Fibroblast of the conjunctiva (primary cell): ENCODE measurements at places on chromosomes 7 and 10.
A peak's percentile ranks its signal among the peaks of the same experiment; 100 is the strongest.

DNA sequence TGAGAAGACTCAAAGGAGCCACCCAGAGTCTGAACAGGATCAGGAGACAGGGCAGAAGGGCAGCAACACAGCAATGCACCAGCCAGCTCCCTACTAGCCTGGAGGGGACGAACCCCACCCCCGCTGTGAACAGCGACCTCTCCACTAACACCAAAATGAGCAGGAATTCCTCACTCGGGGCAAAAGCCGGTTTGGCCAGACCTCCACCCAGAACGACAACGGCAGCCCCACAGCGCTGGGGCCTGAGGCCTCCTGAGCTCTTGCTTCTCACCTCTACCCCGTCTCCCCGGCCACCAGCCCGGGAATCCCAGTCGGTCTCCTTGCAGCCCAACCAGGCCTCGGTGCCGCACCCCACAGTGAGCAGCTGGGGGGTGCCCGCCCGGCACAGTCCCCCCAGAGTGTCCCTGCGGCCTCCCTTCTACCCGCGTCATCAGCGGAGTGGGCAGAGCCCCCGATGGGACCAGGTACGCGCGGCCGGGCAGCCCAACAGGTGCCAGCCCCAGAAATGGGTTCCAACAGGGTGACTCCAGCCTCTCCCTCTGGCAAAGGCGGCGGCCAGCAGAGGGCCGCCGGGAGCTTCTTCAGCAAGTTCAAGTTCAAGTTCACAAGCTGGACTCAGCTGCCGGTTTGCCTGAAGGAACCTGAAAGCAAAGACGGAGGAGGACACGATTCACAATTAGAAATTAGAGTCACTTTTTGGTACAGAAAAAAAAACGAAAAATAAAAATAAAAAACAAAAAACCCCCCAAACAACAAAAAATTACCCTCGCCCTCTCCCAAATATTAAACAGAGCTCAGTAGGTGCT, 129.0 kb downstream of the MARCHF5 start:
- DNase-seq, result peak; percentile 16

DNA sequence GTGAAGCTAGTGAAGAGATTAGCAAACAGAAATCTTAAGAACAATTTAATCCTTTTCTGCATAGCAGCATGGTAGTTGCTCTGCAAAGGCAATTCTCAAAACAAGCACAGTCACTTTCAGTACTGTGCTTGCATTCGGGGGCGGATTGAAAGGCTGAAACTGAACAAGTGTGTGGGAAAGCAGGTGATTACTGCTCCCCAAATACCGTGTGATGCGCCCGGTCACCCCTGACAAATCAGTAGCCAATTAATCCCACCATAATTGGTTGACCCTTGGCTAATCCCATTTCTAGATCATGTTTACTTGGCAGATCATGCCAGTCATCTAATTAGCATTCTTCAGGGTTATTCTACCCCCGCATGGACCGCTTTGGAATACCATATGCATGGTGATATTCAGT, 76.5 kb upstream of the ADRB1 start:
- no peak for DNase-seq

GRCh38 chr7:50397320-50397970, 52.7 kb downstream of the FIGNL1 start:
- no peak for DNase-seq

GRCh38 chr7:130732980-130733930, 752 bp downstream of the KLF14 start:
- no peak for DNase-seq

GRCh38 chr10:46226232-46226631, 60.6 kb upstream of the ANTXRL start:
- DNase-seq, result no peak

- DNase-seq, result no peak
Measured at GRCh38 chr7:45606050-45606449, 31.9 kb downstream of the ADCY1 start.

- DNase-seq, result no peak
Measured at GRCh38 chr7:157459966-157460365, 123.2 kb downstream of the DNAJB6 start.

DNA sequence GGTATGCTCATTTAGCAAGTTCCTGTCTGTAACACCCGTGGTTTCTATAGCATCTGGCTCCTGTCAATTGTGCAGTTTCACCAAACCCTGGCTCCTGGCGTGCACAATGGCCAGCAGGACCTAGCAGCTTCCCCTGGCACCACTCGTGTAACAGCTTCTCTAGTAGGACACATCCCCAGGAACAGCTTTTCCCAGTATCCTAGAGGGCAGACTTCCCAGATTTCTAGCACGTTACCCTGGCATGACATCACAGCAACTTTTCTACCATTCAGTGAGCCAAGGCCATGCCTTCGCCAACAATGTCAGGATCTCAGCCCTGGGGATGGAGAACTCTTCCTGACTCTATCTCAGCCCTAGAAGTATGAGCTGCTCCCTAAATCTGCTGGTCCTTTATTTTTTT, 6.5 kb downstream of the YME1L1 start:
- DNase-seq, result no peak

- DNase-seq, result no peak
Measured at GRCh38 chr7:106915873-106916272, 50.8 kb downstream of the PIK3CG start.

GRCh38 chr7:79927116-79927515, 207.5 kb upstream of the GNAI1 start:
- no peak for DNase-seq

DNA sequence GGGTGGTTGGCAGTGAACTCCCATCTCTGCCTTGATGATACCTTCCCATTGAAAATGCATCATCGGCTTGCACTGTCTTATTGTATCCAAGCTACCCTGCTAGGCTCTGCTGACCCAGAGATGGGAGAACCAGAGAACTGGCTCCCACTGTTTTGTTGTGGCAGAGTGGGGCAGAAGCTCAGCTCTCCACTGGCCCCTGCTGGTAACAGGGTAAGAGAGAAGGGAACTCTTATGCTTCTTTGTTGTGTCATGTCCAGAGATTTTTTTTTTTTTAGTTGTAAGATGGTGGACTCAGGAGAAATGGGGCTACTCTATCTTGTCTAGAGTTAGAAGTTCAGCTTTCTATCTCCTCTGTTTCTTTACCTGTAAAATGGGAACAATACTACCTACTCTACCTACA, 100.5 kb upstream of the SDK1 start:
- no peak for DNase-seq

- DNase-seq, result no peak
Measured at GRCh38 chr7:47609803-47610452, 28.0 kb upstream of the TNS3 start.

GRCh38 chr10:13865758-13866491, 279.2 kb downstream of the PRPF18 start:
- no peak for DNase-seq

DNA sequence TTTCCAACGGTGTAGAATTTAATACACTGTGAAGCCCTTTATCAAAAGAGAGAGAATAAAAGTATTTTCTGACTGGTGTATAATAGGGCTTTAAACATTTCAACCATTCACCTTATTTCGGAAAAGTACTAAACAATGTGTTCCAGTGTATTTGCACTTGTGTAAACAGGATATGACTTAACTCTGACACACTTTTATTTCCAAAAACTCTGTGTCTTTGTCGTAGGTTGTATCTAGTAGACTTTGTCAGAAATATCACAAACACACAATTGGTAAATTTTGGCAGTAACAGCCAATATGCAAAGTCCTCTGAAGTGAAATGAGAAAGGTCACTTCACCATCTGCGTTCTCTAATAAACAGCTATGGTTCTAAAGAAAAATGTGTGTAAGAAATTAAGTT, 10.3 kb upstream of the TSPAN13 start:
- DNase-seq, result no peak

GRCh38 chr10:60643874-60644273, 134.4 kb upstream of the CDK1 start:
- DNase-seq, result no peak

GRCh38 chr7:45921699-45922519, 837 bp upstream of the IGFBP3 start:
- DNase-seq, result peak; percentile 37

DNA sequence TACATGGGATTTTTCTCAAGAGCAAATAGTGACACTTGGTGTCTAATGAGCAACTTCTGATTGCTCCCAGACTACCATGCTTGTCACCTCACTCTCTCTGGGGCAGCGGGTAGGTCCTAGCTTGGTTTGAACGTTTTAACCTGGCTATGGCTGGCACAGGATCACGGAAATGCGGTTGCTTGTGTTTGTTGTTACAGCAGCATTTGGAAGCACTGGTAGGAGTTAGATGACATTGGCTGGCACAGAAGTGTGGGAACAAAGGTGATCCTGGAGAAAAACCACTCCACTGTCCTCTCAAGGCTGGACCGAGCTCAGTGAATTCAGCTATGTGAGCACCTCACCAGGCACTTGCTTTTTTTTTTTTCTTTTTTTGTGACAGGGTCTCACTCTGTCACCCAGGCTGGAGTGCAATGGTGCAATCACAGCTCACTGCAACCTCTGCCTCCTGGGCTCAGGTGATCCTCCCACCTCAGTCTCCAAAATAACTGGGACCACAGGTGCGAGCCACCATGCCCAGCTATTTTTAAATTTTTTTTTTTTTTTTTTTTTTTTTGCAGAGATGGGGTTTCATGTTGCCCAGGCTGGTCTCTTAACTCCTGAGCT, 3.5 kb upstream of the PFKFB3 start:
- no peak for DNase-seq

GRCh38 chr10:49080071-49080470, 35.3 kb downstream of the VSTM4 start:
- DNase-seq, result peak; percentile 56

DNA sequence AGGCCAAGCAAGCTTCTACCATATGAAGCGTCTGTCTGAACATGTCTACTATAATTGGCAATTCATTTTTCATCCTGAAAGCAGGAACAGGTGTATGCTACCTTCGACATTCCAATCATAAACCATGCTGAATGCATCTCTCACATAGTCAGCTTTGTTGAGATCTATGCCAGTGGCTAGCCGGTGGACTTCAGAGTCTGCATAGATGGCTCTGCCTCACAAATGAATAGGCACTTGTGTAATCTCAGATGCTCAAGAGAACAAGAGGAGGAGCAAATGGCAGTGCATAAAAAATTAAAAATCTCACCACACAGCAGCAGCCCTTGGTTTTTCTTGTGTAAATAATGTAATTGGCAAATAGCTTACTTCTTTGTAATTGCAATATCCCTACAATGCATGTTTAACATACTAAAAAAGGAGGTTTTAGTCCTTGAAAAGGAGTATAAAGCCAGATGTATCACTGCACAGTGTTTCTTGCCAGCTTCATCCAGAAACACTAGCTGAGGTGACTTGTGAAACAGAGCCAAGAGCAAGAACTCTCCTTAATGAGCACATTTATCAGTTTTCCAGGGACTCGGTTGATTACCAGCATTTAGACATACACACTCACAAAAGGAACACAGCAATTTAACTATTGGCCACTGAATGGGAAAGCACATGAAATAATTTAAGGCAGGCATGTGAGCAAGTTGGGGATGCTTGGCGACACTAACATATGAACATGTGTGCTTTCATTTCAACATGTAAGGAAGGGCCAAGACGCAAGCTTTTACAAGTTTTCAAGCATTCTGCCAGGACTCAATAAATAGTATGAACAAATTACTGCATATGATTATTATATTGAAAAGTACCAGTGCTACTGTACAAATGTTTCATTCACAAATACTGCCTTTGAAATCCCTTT, 249.9 kb upstream of the PLXNA4 start:
- no peak for DNase-seq

GRCh38 chr7:47323904-47324303, 258.0 kb downstream of the TNS3 start:
- DNase-seq, result no peak
